ENCODE measurements at places on chromosomes 3 and 15.

- DNase-seq: no peak
These were observed 2.6 kb upstream of the ALCAM start for GRCh38 chr3:105364128-105364527.

GRCh38 chr3:121496786-121497185, 49.0 kb downstream of the POLQ start:
- DNase-seq: no peak

DNA sequence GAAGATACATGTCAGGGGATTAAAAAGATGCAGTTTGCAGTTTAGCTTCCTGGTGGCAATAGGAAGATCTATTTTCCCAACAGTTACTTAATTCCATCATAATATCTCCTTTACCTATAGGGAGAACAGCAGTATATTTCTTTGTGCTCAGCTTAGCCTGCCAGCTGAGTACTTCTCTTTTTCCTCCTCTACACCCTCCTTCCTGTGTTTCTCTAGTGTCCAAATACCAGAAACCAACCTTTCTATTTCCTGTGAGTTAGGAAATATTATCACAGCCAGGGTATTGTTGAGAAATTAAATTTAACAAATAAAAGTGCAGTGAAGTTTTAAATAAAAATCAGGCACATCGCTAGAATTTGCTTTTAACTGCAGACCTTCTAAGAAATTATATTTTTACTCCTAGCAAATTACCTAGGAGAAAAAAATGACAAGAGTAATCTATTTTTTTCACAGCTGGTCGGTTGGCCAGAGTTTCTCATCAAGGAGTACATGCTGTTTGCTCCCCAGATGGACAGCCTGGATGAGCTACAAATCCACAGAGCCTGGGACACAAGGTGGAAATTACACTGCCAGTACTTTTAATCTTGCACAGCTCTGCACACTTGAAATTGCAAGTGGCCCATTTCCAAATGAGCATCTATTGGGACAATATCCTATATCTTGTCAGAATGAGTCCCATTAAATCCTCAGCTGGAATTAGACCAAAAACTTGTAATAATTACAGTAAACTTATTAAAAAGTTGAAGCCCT, 185.2 kb upstream of the CFAP20DC start:
- peak; percentile 54 for DNase-seq

- DNase-seq: no peak
These were observed 14.1 kb downstream of the MYL3 start for GRCh38 chr3:46849045-46849631.

GRCh38 chr3:142878649-142879300, 10.1 kb downstream of the PCOLCE2 start:
- no peak for DNase-seq

- DNase-seq: no peak
These were observed 76.8 kb upstream of the OXTR start for GRCh38 chr3:8846176-8846575.

DNA sequence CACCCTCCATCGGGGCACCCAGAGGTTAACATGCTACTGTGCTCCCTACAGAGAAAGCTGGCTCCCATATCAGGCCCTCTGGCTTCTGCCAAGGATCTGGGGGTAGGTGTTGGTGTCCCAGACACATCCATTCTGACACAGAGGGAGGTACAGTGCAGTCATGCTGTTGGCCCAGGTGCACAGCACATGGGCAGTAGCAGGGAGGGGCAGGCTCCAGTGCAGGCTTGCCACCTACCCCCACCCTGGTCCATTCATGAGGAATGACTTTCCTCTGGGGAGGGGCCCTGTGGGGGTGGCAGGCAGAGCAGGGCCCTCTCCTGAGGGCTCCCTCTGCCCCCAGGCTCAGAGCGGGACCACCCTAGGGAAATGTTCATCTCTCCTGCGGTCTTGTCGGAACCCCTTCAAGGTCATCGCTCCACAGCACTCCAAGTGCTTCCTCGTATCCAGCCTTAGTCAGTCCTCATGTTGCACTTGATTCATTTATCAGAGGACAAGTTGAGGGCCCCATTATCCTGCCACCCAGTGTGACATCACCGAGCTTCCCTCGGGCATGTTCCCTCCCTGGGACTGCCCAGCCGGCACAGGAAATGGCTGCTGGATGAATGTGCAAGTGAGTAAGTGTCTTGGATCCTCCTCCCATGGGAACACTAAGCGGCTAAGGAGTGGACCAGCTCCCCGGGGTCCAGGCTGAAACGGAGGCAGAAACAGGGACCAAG, 10.0 kb downstream of the DUSP7 start:
- no peak for DNase-seq

- DNase-seq: no peak
These were observed 6.3 kb downstream of the CAV3 start for GRCh38 chr3:8739757-8740504.

GRCh38 chr3:159789017-159789416, 199.6 kb upstream of the IL12A start:
- no peak for DNase-seq

GRCh38 chr3:37338500-37338899, 164.1 kb upstream of the LRRFIP2 start:
- DNase-seq: no peak

- no peak for DNase-seq
These were observed 107.8 kb downstream of the LIPC start for GRCh38 chr15:58539548-58539947.

- DNase-seq: no peak
These were observed 197.6 kb downstream of the MINAR1 start for GRCh38 chr15:79629687-79630086.

- DNase-seq: no peak
These were observed 541.2 kb downstream of the RBMS3 start for GRCh38 chr3:29822071-29822470.

DNA sequence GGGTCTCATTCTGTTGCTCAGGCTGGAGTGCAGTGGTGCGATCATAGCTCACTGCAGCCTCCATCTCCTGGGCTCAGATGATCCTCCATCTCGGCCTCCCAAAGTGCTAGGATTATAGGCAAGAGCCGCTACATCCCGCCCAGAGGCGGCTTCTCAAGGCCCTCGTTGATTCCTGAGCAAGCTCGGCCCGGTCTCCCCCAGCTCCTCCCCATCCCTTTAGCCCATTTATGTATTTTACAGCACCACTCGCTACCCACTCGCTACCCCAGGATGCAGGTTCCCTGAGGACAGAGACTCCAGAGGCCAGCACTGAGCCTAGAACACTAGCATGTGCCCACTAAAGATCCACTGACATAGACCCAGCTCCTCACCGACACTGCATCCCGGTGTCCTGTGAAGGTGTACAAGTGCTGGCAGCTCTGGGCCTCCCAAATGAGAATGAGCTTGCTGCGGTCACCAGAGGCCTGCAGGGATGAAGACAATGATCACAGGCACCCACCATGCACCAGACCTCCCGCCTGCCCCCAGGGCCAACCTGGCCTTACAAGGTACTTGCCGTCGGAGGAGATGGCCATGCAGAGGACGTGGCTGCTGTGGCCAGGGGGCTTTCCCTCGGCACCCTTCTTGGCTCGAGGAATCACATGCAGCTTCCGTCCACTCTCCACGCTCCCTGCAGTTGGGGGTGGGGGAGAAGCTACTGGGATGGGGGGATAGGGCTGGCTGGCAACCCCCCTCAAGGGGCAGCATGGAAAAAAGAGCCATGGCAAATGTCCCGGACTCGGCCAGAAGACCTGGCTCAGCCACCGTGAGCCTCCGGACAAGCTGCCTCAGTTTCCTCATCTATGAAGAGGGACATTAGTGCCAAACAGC, 5.6 kb downstream of the RRP9 start:
- DNase-seq: no peak

DNA sequence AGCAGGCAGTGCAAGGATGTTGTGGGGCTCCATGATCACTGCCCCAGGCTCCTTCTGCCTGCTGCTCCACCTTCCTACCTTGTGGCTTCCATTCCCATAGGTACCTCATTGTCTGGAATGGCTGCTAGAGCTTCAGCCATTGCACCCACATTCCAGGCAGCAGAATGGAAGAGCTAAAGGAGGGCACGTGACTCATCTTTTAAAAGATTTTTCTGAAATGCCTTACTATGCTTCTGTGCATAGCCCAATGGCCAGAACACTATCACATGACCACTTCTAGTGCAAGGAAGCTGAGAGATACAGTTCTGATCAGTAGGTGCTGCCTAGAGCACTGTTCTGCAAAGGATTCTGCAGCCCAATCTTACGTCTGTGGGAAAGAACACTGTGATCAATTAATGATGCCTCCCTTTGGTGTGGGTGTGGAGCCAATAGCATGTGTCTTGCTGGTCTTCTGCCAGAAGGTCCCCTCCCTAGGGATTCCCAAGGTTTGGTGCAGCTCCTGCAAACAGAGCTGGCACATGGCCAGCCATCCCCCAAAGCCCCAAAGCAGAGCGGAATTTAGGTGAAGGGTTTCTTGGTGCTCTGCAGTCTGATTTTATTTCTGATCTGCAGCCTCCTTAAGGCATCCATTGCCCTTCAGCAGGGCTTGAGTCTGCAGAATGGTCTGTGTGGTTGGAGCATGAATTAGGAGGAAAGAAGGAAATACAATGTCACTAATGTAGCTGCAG, 34.4 kb downstream of the SPSB4 start:
- DNase-seq: no peak

DNA sequence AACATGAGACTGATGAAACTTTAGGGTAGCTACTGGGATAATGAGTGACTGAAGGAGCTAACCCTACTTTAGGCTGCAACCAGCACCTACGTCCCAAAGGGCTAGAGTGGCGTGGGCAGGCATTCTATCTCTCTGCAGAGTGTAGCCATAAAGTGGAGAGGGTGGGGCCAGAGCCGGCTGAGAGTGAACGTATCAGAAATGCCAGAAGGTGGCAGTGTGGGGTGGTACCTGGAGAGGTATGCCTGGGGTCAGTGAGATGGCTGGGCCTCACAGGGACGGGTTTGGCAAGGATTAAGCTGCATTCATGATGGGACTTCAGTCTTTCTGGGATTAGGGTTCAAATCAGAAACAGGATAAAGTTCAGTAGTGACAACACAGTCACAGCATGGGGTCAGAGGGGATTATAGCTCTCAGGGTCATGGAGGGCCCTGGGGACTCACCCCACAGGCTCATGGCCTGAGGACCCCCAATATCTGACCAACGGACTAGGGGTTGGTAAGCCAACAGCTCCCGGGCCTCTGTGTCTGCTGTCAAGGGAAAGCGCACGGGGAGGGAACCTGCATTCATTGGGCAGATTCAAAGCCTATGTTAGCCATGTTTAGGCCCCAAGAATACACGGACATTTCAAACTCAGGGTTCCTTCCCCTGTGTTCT, 86.5 kb upstream of the FOXB1 start:
- DNase-seq: peak; percentile 2

DNA sequence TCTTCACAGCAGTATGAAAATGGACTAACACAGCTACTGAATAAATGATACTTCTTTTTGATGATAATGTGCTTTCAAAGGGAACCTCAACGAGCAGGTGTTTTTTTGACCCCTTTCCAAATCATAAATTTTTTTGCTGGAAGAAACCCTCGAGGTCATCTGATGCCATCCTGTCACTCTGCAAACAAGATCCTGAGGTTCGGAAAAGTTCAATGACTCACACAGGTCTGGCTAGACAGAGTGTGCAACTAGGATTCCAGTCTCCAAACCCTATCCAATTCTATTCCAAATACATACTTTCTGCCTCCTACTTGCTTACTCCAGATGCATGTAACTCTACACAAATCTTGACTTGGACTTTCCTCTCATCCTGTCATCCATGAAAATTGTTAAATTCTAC, 124.7 kb downstream of the NEDD4 start:
- no peak for DNase-seq

DNA sequence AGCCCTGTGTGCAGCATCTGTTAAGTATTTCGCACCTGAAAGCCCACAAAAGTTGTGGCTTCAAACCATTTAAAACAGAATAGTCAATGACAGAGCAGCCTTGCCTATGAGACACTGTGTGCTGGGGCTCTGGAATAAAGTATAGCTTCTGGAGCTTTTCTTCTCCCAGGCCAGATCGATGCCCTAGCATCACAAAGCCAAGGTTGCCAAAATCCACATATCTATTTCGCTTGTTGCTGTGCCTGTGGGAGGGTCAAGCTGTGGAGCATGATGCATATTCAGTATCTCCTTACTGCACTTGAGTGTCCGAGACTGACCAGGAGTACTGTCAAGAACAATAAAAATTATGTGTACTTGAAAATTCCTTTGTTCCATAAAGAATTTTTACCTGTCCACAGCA, 7.6 kb downstream of the PLOD2 start:
- DNase-seq: no peak

GRCh38 chr3:81998907-81999306, 237.5 kb upstream of the GBE1 start:
- no peak for DNase-seq

- no peak for DNase-seq
These were observed 32.1 kb downstream of the ABHD17C start for GRCh38 chr15:80727196-80727595.

DNA sequence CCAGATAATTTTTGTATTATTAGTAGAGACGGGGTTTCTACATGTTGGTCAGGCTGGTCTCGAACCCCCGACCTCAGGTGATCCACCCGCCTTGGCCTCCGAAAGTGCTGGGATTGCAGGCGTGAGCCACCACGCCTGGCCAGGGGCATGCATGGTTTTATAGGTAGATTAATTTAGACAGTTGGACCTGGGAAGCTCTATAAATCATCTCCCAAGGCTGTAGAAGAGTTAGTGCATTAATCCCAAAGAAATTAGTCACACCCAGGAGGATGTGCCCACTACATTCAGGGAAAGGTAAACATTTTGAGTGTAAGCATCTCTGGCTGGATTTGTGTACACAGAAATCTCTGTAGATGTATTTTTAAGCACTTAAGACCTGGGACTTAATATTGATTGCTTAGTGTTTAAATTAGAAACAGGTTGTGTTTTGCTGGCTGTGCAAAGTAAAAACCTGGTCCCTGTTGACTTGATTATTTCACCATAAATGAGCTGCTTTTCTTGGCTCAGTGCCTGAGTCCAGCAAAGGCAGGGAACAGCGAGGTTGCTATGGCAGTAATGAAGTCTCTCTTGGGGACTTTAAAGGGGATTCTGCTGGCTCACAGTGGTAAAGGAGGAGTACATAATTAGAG, 19.2 kb downstream of the EXOSC7 start:
- peak; percentile 64 for DNase-seq

- DNase-seq: no peak
These were observed 13.5 kb downstream of the CCPG1 start for GRCh38 chr15:55394694-55395093.

GRCh38 chr3:61111825-61112224, 139.4 kb downstream of the FHIT start:
- no peak for DNase-seq

- DNase-seq: no peak
These were observed 2.4 kb downstream of the RHCG start for GRCh38 chr15:89494031-89494430.

GRCh38 chr3:122947196-122947595, 80.4 kb downstream of the SEMA5B start:
- DNase-seq: no peak

DNA sequence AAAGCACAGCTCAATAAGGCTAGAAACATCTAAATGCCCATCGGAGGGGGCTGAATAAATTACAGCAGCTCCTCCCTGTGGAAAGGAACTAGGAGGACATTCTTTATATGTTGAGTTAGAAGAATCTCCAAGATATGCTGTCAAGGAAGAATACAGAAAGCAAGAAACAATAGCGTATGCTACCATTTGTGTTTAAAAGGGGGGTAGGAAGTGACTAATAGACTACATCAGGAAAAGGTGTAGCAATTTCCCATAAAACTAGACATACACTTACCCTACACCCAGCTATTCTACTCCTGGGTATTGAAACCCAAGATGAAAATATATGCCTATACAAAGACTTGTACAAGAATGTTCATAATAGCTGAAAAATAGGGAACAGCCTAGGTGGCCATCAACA, 21.6 kb downstream of the SEC61A1 start:
- DNase-seq: no peak

- DNase-seq: no peak
These were observed 832.9 kb upstream of the CFAP20DC start for GRCh38 chr3:59882746-59883145.
